ENCODE measurements at places on chromosomes 1 and 21. TPM values are rescaled to one million over a fixed set of nuclear protein-coding genes. Genes with fewer than 3 reads are reported as not detected.

Gene CD164L2
- total RNA-seq = not detected

- peak overlapping the region; percentile 84 for H3K27ac ChIP-seq
- no peak for DNase-seq
- no peaks in the 10 kb centered on the region for H3K27me3 ChIP-seq
- H3K4me3 ChIP-seq = peak overlapping the region; percentile 27
- no peaks in the 10 kb centered on the region for H3K4me1 ChIP-seq
- no peaks in the 10 kb centered on the region for H3K36me3 ChIP-seq
Observed at GRCh38 chr1:27152829-27153548, 1.9 kb downstream of the SLC9A1 start.

Gene SSU72
- 44.0 TPM for total RNA-seq

Gene UQCRHL
- total RNA-seq = 1.9 TPM

DNA sequence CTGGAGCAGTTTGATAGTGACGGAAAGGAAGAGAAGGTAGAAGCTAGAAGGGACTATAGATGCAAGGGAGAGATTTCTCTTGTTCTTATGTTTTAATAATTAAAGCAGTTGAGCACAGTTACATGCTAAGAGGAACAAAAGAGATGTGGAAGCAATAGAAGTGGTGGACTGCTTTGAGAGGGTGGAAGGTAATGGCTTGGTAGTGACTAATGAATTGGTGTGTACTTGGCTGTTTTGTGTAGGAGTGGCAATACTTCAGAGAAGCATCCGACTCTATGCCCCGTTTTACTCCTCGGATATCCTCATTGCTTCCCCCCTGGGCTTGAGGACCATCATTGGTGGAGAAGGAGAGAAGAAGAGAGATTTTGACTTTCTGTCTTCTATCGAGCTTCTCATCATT is 12.8 kb downstream of the UTP25 start:
- H3K4me3 ChIP-seq = no peak overlapping the region
- no peak for DNase-seq
- no peak overlapping the region for H3K27ac ChIP-seq
- H3K27me3 ChIP-seq = no peaks in the 10 kb centered on the region

Gene EXO1
- 10.0 TPM for total RNA-seq

Gene SERINC2
- total RNA-seq = 1.7 TPM

GRCh38 chr1:186143481-186143880 is 231.6 kb downstream of the TPR start:
- no peak overlapping the region for H3K27ac ChIP-seq
- DNase-seq = no peak

DNA sequence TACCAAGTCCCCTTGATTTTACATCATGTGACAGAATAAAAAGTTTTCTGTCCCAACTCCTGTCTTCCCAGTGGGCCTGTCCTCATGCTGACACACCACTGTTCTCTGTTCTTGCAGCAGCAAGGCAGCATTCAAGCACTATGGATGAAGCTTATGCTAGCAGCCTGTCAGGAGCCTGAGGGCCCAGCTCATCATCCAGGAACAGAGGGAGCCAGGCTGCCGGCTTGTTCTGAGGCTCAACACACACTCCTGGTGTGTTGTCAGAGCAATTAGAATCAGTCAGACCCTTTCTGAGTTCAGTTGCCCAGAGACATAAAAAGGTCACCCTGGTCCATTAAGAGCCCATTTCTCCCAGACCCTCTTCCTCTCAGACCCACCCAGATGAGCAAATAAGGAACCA is 282.9 kb downstream of the SEC16B start:
- H3K4me3 ChIP-seq = no peak overlapping the region
- H3K36me3 ChIP-seq = no peaks in the 10 kb centered on the region
- DNase-seq = no peak
- no peak overlapping the region for H3K27ac ChIP-seq

GRCh38 chr1:178266113-178266512 is 172.2 kb downstream of the RASAL2 start:
- no peaks in the 10 kb centered on the region for H3K27me3 ChIP-seq
- H3K4me3 ChIP-seq = no peak overlapping the region
- no peaks in the 10 kb centered on the region for H3K4me1 ChIP-seq
- H3K36me3 ChIP-seq = no peaks in the 10 kb centered on the region

DNA sequence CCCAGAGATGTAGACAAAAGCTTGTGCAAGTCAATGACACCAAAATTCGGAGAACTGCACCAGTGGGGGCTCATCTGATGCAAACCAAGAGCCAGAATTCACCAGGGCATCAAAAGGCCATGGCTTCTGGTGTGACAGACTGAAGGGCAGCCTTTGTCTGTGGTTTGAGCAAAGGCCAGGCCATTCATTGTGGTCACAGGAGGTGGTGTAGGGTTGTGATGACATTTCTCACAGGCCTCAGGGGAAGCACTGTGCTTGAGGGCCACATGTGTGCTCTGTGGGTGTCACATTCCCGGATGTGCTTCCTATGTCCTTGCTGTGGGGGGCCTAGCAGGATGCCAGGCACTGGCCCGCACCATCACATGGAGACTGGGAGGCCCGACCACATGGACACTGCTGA is 22.5 kb upstream of the KCNE1 start:
- H3K36me3 ChIP-seq = no peaks in the 10 kb centered on the region
- H3K4me3 ChIP-seq = no peak overlapping the region
- DNase-seq = no peak
- H3K27me3 ChIP-seq = no peaks in the 10 kb centered on the region
- no peaks in the 10 kb centered on the region for H3K4me1 ChIP-seq
- H3K27ac ChIP-seq = no peak overlapping the region

GRCh38 chr1:198734323-198735008 is 95.6 kb downstream of the PTPRC start:
- DNase-seq = no peak
- H3K4me1 ChIP-seq = no peaks in the 10 kb centered on the region
- no peaks in the 10 kb centered on the region for H3K27me3 ChIP-seq
- H3K4me3 ChIP-seq = no peak overlapping the region

Gene NBPF4
- total RNA-seq = not detected

GRCh38 chr1:243440406-243440805 is 184.6 kb downstream of the SDCCAG8 start:
- no peak for DNase-seq
- no peaks in the 10 kb centered on the region for H3K27me3 ChIP-seq
- no peak overlapping the region for H3K27ac ChIP-seq
- H3K36me3 ChIP-seq = no peaks in the 10 kb centered on the region
- no peak overlapping the region for H3K4me3 ChIP-seq
- H3K4me1 ChIP-seq = no peaks in the 10 kb centered on the region
